ENCODE measurements at places on chromosomes 16 and 17. TPM values are rescaled to one million over a fixed set of nuclear protein-coding genes. Genes with fewer than 3 reads are reported as not detected.

DNA sequence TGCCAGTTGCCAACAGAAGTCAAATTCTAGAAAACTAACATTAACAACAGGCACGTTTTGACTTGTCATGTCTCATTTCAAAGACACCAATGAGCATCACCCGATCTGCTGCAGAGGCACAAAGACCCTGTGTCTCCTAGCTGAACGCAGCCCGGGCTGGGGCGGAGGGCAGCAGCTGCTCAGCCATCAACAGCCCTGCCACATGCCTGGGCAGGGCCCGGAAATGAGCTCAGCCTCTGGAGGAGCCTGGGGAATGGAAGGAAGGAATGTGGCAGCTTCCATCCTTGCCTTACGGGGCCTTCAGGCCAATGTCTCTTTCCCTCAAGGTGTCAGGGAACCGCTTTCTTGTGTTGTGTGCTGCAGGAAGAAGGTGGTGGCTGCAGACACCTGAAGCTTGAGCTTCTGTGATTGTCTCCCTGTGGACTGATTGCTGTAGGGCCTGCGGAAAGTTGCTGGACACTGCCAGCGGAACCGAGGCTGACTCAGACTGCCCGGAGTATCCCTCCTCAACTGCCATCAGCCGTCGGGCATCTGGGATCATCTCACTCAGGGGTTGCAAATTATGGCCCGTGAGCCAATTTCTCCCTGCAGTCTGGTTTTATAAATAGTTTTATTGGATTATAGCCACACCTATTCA is 7.3 kb downstream of the CDH13 start:
- H3K4me1 ChIP-seq = peaks cover 16% of the 10 kb centered on the region
- no peak overlapping the region for H3K4me3 ChIP-seq
- H3K27me3 ChIP-seq = peaks cover 22% of the 10 kb centered on the region
- no peak for DNase-seq
- no peaks in the 10 kb centered on the region for H3K36me3 ChIP-seq

DNA sequence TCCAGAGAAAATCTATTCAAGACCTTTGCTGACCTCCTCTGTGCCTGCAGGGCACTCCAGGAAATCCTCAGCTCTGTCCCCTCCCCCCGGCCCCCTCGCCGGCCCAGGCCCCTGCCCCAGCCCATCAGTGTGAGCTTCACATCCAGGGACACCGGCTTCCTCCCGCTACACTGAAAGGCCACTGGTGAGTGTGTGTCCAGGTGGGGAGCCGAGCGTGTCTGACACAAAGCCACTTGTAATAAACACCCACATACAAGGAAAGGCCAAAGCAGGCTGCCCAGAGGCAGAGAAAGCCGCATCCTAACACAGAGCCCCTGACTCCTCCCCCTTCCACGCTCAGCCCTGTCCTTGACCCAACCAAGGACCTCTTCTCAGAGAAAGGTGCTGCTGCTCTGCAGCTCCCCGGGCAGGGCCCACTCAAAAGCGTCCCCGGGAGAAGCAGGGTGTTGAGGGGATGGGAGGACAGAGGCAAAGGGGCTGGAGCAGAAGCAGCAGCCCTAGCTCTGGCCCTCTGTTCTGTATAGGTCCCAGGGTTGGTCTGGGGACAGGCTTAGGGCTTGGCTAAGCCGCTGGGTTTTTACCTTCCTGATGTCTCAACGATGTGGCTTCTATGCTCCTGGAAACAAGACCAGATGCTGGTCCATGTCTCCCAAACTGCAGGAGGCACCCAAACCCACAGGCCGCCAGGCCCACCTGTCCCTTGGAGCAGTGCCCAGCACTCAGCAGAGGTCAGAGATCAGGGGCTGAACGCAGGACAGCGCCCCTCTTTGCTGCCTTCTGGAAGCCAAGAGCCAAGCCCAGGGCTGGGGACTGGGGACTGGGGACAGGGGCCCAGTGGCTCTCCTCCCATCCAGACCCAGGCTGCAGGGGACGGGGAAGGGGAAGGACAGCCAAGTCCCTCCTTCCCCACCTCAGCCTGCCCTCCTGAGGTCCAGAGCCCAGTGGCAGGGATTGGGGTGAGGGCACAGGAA is 15.3 kb downstream of the MNT start:
- peaks cover under 1% of the 10 kb centered on the region for H3K36me3 ChIP-seq
- no peak overlapping the region for H3K27ac ChIP-seq
- no peak overlapping the region for H3K4me3 ChIP-seq
- no peaks in the 10 kb centered on the region for H3K27me3 ChIP-seq

DNA sequence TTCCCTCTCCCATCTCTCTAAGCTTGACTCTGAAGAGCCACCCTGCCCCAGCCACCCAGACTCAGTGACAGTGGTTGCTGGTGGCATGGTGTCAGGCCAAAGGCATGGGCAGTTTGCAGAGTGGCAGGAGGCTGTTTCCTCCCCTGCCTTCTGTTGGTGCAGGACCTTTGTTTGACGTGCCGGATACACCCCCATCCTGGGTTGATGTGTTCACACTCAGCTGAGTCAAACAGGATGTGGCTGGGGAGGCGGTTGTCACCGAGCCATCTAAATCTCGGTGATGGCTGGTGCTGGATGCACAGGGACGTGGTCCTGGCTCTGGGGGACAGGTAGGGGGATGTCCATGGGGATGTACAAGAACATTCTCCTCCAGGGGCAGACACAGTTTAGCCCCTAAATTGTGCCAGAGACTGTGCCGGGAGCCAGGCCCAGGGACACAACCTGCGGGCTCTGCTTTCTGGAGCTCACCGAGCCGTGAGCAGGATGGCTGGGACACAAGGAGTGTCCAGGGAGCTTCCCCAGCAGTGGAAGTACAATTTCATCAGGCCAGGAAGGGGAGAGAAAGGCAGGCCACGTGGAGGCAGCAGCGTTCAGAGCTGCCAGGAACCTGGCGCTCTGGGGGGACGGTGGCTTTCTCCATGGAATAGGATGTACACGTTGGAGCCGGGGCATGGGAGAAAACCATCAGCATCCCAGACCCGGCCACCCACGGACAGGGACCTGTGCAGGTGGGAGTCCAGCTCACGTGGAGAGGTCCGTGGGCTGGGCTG is 264.2 kb downstream of the SEC14L1 start:
- H3K4me1 ChIP-seq = peaks cover 90% of the 10 kb centered on the region
- peak; percentile 96 for DNase-seq
- H3K27me3 ChIP-seq = no peaks in the 10 kb centered on the region
- H3K36me3 ChIP-seq = peaks cover 28% of the 10 kb centered on the region

DNA sequence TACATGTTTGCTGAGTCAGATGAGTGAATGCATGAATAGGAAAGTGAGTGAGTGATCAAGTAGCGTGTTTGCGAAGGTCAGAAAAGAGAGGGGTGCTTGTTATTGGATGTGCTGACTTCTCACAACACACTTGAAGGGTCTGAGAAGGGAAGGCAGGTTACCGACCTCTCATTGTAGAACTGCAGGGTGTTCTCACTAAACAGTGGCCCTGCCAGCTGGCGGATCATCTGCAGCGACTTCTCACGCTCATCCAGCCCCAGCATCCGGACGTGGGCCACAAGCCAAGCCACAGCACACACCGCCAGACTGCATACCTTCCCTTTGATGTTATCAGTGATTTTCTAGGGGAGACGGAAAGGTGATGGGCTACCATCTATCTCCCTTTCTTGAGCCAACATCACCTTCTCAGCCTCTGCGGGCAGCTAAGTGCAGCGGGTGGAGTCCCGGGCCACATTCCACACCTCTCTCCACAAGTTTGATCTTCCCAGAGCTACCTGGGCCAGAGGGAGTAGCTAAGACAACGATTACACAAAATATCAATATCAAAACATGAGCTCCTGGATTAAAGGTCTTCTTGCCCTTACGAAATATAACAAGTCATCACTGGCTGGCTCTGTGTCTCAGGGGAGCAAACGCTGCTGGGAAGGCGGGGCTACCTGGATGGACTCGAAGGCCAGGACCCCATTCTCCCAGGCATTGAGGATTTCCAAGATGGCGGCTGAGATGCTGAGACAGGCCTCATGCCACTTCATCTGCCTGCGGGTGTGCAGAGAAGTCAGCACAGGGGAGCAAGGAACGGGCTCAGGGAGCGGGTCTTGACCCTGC is 11.0 kb downstream of the CSF3 start:
- H3K27ac ChIP-seq = peak overlapping the region; percentile 35
- no peak overlapping the region for H3K4me3 ChIP-seq
- peaks cover 22% of the 10 kb centered on the region for H3K36me3 ChIP-seq
- peak; percentile 68 for DNase-seq
- peaks cover 23% of the 10 kb centered on the region for H3K4me1 ChIP-seq

DNA sequence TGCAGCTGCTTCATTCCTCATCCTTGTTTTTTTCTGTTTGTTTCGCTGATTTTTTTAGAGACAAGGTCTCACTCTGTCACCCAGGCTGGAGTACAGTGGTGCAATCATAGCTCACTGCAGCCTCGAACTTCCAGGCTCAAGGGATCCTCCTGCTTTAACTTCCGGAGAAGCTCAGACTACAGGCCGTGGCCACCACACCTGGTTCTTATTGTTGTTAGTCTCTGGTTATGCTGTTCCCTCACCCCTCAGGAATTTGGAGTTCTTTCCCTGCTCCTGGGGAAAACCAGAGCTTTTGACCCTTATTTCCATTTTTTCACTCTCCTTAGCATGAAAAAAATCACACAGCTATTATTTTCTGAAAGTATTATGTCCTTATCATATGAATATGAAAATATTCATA is 1.8 kb downstream of the ODF4 start:
- no peaks in the 10 kb centered on the region for H3K36me3 ChIP-seq
- H3K27me3 ChIP-seq = peaks cover 23% of the 10 kb centered on the region

WNK4 gene
- 0.59 TPM for total RNA-seq

PPP1R1B gene
- total RNA-seq = not detected

HSPB9 gene
- total RNA-seq = 0.58 TPM

SAMD14 gene
- total RNA-seq = 1.1 TPM
